GM06990 (cell line): ENCODE measurements at places on chromosomes 5 and 9.
A peak's percentile ranks its signal among the peaks of the same experiment; 100 is the strongest.

DNA sequence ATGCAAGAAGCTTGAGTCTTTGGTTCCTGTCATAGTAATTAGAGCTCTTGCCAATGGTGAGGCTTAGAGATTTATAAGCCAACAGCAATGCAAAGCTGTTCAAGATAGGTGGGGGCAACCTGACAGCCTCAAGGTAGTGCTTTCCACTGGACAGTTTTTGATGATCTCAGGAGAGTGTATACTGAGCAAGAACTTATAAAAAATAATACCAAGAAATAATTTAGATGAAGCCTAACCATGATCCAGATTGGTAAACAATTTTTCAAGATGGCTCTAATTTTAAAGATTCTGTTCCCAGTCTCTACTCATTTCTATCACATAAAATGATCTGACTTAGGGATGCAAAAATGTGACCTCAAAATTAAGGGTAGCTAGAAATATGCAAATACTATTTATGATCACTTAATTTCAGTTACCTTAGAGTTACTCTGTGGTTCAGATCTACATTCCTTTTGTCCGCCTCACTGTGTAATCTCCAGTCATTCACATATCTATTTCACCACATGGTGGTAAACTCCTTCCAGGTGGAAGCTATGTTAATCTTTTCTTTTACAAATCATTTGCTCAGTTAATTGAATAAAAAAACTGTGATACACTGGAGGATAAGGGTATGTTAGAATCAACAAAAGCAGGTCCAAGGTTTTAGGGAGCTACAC, 1228.0 kb upstream of the C9orf72 start:
- DNase-seq: no peak

- DNase-seq: no peak
Measured at GRCh38 chr5:76662521-76662920, 39.3 kb upstream of the F2RL2 start.

DNA sequence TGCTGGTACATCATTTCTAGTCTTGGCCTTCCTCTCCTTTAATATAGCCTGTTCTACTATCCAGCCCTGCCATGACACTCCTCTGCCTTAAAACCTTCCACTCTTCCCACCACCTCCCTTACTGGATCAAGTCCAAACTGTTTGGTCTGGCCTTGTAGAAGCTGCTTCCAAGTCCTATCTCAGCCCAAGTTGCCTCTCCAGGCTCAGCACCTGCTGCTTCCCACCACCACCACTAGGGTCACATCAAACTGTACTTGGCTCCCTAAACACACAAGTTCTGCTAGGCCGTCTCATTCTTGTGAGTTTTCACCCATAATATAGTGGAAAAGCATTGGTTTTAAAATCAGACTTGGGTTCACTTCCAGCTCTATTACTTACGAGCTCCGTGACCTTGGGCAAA, 1.4 kb downstream of the NDUFA8 start:
- peak; percentile 9 for DNase-seq

GRCh38 chr5:41368158-41368557, 142.2 kb downstream of the PLCXD3 start:
- no peak for DNase-seq

DNA sequence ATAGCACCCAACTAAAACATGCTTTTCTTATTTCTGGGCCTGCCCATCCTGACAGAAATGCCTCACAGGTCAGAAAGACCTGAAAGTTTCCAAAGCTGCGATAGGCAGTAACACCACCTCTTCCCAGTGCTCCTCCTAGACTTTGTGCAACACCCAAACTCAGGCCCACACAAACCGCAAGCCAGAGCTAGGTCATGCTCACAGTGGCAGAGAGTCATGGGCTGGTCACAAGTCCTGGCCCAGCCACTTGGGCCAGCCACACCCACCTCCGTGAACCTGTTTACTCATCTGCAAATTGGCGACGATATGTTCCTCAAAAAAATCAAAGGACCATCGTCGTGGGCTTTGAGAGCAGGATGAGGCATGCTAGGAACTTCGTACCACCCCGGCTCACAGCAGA, 44.0 kb upstream of the SLC25A51 start:
- no peak for DNase-seq
